DND-41 (cell line): ENCODE measurements at places on chromosomes 3 and 15.

GRCh38 chr3:81643721-81644120, 117.7 kb downstream of the GBE1 start:
- no peak for DNase-seq

DNA sequence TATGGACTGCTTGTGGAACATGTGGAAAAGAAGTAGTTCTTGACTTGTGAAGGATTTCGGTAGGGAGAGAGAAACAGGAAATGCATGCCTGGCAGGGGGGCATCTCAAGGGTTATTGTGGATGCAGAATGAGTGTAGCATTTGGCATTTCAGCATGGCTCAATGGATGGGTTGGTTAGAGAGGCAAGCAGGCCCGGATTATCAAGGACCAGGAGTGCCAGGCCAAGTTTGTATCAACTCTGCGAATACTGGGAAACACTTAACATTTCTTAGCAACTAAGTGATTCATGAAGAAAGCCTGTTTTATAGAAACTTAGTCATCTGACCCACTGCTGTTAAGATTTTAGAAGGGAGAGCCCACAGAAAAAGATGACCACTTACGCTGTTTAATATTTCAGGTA, 33.6 kb downstream of the KIF15 start:
- no peak for DNase-seq

GRCh38 chr3:54962200-54962599, 34.3 kb upstream of the LRTM1 start:
- no peak for DNase-seq

DNA sequence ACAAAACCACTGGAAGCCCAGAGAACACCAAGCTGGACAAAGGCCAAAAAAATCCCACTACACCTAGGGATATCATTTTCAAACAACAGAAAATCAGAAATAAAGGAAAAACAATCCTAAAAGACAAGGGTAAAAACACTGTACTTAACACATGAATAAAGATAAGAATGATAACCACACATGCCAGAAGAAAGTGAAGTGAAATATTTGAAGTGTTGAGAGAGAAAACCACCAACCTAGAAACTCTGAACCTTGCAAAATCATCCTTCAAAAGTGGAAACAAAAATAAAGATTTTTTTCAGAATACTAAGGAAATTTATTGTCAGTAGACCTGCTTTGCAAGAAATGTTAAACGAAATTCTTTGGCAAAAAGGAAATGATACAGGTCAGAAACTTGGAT, 45.1 kb downstream of the KPNA1 start:
- DNase-seq, result no peak

- DNase-seq, result no peak
Measured at GRCh38 chr3:97960993-97961766, 11.1 kb downstream of the RIOX2 start.

DNA sequence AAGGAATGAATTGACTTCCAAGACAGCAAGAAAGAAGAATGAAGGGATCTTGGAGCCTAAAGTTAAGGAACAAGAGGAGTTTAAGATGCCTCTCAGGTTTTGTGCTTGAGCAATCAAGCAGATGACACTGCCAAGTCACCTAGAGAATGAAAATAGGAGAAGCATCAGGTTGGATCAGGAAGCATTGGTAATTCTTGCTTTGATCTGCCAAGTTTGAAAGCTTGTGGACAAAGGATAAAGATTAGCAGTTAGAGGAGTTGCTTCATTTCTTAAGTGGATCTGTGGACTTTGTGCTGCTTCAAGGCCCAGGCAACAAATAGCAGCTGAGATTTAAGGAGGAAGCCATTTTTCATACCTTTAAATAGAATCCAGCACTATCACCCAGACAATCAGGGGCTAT, 35.6 kb downstream of the FRMD5 start:
- DNase-seq, result no peak

- no peak for DNase-seq
Measured at GRCh38 chr15:93179072-93179471, 90.1 kb upstream of the RGMA start.

DNA sequence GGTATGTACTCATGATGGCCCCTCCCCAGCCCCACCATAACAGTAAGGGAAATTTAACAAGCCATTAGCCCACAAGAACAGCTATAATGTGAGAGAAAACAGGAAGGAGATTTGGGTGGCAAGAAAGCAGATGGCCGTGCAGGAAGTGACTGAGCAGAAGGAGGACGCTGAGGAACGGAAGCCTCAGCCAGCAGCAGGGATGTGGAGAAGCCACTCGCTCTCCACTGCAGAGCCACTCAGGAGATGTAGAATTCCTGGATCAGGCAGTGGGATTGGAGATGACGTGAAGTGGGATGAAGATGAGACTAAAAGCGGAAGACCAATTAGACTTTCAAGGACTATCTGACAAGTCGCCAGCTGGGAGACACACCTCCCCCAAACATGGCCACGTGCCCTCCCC, 31.2 kb downstream of the PRR23E start:
- no peak for DNase-seq

DNA sequence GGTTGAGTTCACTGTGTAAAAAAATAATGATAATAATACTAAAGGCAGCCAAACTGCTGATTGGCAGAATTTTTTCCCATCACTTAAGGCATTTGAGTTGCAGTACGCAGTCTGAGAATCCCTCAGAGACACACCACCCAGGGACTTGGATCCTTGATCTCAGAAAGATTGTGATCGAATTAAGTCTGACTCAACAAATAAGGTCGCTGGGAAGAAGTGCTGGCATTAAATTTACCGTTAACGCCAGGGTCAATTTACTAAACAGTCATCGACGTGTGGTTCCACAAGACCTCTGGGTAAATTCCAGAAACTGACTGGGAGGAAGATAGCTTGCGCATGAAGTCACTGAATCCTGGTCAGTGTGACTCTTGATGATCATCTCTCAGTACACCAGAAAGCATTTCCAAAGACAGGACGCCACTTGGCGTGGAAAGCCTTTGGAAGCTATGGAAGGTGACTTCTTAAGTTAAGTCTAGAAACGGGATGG, 48.3 kb upstream of the CGNL1 start:
- DNase-seq, result no peak

DNA sequence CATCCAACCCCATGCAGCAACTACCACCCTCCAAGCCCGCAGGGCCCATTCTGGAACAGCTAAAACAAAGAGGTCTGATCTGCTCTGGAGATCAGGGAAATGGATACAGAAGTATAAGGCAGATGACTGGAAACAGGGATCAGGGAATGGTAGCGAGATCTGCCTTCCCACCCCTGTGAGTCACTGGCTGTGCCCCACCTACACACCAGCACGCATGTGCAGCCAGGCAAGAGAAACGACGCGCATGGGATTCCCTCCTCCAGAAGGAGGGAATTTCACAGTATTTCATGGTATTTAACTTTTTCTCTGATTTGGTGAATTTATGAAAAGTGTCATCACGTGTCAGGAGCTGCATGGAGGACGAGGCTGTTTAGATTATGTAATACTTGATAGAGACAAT, 116.7 kb downstream of the ARRDC4 start:
- no peak for DNase-seq

- DNase-seq, result no peak
Measured at GRCh38 chr15:90840157-90840855, 28.1 kb upstream of the FURIN start.

DNA sequence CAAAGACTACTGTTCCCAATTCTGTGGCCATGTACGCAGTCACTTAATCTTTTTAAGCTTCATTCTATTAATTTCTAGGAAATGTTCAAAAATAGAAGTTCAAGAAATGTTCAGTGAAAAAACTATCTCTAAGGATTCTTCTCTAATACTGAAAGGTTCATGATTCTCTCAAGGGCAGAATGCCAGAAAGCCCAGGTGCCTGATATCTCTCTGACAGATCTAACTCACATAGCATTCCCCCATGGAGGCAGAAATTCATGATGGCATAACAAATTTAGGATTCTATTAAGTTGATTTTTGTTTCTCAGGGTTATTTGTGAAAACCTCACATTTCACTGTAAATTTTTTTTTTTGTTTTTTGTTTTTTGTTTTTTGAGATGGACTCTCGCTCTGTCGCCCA, 17.5 kb downstream of the CHRM5 start:
- DNase-seq, result no peak

DNA sequence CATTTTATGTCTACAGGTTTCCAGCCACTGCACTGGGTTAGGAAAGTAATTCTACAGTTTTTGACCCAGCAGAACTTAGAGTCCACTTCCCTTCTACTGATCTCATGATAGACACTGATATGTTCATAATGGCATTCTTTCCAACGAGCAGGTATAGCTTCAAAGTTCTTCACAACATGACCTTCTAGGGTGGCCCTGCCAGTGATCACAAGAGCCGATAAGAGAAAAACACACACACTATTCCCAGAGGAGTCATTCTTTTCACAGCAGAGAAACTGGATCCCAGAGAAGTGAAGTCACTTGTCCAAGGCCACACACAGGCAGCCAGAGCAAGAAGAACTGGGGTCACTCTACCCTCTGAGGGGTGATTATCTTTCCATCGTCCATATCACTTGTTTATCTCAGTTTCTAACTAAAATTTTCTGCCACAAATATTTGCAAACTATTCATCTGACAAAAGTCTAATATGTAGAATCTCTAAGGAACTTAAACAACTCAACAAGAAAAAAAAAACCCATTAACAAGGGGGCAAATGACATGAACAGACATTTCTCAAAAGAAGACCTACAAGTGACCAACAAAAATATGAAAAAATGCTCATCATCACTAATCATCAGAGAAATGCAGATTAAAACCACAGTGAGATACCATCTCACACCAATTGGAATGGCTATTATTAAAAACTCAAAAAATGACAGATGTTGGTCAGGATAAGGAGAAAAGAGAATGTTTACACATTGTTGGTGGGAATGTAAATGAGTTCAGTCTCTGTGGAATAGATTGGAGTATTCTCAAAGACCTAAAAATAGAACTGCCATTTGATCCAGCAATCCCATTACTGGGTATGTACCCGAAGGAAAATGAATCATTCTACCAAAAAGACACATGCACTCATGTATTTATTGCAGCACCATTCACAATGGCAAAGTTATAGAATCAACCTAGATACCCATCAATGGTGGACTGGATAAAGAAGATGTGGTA, 31.5 kb downstream of the SPTSSB start:
- DNase-seq, result no peak
